Stimulated activated CD4-positive, alpha-beta T cell treated with anti-CD3 and anti-CD28 coated beads, TNF-alpha, amount 100 ng/mL, for 48 hours (primary cell): ENCODE measurements at places on chromosomes 2 and 18.

DNA sequence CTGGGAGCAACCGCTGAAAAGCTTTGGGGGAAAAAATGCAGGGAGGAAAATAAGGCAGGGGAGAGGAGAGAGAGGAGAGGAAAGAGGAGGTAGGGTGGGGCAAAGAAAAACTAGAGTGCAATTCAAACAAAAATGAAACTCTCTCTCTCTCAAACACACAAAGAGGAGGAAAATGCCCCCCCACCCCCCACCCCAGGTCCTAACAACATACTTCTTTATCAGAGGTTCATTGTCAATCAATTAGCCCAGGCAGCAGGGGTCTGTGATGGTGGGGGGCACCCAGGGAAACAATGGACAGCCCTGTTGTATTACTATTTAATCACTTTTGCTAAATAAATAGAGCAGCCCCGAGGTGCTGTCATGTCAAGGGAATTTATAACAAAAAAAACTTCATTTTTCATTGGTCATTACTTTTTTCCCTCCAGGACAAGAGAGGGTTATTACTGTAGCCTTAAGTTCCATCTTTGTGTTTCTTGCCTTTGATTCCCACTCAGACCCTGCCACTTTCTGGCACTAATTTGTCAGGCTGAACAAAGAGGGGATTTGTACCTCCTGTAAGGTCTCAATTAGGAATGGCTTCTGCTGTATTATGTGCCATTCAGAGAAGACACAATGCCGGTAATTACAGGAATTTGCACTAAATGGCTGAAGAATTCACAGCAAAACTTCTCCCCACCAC lies 55.0 kb downstream of the PLEKHM3 start:
- no peak for DNase-seq

DNA sequence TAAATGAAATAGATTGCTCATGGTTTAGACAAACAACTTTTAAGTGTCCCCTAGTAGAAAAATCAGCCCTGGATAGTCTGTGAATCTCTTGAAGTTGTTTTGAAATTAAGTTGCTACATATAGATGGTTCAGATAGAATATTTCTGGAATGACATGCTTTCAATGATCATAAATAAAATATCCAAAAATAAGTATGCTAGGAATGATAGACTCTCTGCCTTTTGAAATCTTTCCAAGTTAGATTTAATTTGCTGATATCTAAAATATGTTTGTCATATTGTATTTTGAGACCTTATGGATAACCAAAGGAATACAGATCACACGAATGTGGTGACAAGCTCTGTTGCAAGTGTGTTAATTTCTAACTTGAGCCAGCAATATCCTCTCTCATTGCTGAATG lies 488.7 kb downstream of the THSD7B start:
- no peak for DNase-seq

DNA sequence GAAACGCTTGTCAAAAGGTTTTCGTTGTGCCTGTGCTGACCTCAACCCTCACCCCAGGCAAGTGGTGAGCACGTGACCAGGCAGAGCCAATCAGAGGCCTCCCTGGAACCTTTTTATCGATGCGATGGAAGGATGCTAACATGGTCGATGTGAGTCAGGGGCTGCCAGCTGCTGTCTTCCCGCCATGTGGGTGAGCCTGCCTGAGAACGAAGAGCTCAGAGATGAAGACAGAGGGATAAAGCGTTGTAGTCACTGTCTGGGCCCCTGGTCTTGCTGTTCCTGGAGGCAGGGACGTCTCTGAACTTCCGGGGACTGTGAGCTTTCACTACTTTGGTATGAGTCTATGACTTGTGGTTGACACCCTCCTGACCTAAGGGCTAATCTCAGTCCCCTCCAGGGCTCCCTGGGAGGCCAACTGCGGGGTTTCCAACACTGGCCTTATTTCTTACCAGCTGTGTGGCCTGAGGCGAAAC lies 18.6 kb downstream of the DNMT3A start:
- peak; percentile 54 for DNase-seq

- no peak for DNase-seq
These were observed 25.6 kb upstream of the CCDC102B start for GRCh38 chr18:68772268-68772667.

- DNase-seq = no peak
These were observed 131.5 kb downstream of the ATP9B start for GRCh38 chr18:79200546-79201268.

GRCh38 chr2:211447548-211447947 lies 891.1 kb downstream of the CPS1 start:
- no peak for DNase-seq

- no peak for DNase-seq
These were observed 46.0 kb upstream of the SPHKAP start for GRCh38 chr2:228227466-228227865.

DNA sequence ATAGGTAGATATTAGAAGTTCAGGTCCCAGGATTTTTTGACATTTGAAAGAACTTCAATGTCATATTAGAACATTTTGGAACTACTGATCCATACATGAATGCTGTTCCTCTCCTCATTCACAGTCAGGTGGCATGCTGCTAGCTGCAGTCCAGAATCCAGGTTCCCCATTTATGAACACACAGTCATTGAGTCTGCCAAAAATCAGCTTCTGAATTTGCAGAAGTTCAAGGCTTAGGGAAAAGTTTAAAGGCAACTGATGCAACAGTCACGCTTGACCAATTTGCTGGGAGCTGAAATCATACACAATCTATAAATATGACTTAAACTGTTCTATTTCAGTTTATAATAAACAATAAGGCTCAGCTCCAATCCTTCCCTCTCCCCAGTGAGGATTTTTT lies 17.3 kb upstream of the TTR start:
- DNase-seq = no peak

GRCh38 chr2:946073-946948 lies 4.3 kb upstream of the SNTG2 start:
- DNase-seq = no peak

DNA sequence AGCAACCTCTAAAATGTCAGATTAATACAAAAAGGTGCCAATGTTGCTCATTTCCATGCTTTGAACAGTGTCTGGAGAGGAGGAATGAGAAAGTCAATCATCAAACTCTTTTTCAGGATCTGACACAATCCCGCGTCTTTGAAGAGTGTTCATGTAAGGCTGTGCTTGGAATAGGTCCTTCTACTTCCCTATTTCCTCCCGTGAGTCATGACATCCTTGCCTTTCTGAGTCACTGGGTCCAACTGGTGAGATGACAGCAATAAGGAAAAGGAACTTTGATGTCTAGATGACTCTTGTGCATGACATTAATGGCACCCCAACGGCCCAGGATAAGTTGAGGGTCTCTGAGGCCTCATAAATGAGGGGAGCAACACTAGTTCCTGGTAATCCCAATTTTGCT lies 109.0 kb upstream of the CELF4 start:
- DNase-seq = no peak

- no peak for DNase-seq
These were observed 82.5 kb downstream of the SLC8A1 start for GRCh38 chr2:40369267-40370006.

DNA sequence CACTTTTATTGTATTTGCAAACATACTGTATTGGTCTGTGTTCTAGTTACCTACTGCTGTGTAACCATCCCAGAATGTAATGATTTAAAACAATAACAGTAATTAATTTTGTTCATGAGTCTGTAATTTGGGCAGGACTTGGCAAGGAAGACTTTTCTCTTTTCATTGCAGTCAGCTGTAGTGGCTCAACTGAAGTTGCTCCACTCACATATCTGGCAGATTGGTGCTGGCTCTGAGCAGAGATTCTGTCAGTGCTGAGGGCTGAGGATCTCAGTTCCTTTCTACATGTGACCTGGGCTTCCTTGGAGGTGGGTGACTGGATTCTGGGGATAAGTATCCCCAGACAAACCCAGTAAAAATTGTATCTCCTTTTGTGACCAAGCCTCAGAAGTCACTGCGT lies 26.6 kb downstream of the PTPN4 start:
- DNase-seq = no peak

GRCh38 chr2:8676191-8676920 lies 5.5 kb upstream of the ID2 start:
- no peak for DNase-seq
